ENCODE measurements at places on chromosomes 16 and 17.

DNA sequence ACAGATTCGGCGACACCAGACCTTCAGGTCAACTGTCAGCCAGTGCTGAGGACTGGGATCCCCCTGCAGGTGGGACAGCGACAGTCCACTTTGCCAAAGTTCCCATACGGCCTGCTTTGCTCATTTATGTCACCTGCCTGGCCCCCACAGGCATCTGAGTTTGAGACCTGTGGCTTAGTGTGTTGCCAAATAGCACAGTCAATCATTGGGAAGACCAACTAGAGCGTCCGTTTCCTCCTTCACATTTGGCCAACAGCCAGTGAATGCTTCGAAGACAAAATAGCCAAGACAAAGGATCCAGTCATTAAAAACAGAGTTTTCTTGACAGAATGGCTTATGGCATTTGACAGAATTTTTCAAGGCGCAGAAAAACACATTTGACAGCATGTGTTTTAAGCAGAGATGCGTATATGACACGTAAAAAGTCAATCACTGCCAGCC, 113.8 kb downstream of the ABCC12 start:
- no peak for DNase-seq

- no peak for DNase-seq
Observed at GRCh38 chr17:14813649-14814370, 451.3 kb downstream of the PMP22 start.

- DNase-seq: no peak
Observed at GRCh38 chr17:50715471-50715870, 3.9 kb upstream of the LUC7L3 start.

- DNase-seq: peak; percentile 21
Observed at GRCh38 chr16:78478267-78478861, 378.9 kb downstream of the WWOX start.

DNA sequence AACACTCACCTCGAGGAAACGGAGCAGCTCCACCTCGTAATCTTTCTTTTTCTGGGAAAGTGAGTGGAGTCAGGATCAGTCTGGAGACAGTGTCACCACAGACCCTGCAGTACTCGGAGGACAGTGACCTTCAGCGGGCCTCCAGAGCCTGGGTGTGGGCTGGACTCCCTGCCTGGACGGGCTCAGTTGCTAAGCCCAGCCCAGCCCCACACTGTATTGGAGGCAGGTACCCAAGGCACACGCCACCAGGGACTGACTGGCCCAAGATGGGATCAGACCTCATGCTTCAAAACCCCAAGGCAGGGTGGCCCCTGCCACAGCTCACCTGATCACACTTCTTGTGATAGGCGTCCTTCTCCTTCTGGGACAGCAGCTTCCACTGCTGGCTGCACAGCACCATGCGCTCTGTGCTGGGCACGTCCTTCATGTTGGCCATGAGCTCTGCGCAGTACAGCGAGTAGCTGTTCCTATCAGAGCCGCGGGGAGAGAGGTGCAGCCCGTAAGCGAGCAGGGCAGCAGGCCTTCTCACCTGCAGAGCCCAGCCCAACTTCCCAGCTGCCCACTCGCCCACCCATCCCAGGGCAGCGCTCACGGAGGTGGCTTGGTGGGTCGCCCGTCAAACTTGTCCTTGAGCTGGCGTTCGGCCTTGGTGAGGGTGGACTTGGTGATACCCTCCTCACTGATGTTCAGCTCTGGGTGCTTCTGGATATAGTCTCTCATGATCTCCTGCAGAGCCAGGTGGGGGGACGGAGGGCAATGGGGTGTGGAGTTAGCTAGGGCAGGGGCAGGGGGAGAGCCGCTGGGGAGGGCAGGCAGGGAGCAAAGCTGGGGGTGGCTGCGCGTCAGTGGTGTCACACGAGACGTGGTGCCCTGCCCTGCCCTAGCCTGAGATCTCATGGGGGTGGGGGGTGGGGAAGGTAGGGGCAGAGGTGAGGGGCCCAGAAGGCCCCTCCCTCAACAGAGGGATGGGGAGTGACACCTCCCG, 7.9 kb downstream of the UBTF start:
- DNase-seq: no peak

DNA sequence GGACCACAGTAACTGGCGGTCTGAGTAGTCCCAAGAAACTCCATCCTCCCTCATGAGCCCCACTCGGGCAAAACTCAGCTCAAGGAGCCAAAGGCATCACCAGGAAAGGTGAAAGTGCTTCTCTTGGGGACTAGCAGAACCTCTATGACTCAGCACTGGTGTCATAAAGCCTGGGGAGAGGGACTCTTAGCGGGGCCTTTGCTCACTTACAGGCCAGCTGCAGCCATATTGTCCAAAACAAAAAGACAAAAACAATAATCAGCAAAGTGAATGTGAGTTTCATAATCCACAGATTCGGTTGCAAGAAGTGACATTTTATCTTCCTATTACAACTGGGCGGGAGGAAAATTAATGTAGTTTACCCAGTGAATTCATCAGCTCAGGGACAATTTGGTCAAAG, at the start of gene TEKT5:
Gene TEKT5 (minus strand): TSS at position 101 of the 400 bp plus-strand sequence. CDS start 57 bp downstream, at position 44.
- DNase-seq: no peak

GRCh38 chr17:60514053-60514452, 12.0 kb downstream of the APPBP2 start:
- no peak for DNase-seq

DNA sequence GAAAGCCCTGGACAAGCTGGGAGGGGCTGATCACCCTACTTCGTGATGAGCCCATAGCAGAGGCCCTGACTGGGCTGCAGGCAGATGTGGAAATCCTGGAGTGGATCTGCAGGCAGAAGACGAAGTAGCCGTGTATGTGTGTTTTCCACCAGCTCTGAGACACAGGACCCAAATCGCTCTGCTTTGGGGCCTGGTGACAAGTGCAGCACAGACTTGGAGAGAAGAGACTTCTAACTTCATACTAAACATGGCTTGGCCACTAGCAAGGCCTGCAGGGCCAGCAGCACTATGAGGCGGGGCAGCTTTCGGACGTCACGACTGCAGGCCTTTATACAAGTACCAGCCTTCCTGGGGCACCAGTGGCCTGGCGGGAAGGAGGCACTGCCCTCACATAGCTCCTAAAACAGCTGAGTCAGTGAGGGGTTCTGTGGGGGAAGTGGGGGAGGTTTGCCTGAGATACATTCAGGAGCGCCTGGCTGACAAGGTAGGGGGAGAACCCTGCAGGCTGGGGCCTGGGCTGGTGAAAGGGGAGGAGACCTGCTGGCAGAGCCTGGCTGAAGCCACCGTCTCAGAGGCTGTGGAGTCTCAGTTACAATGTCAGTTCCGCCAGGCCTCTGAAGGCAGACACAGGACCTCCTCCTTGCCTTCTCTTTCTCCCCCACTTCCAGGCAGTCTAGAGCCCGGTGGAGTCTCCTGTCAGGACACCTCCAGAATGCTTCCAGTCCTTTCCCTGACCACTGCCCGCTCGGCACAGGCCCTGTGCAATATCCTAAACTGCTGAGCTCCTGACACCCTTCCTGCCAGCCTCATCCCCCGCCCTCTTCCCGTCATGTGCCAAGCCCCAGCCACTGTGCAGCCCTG, 73.4 kb downstream of the WSB1 start:
- DNase-seq: no peak

DNA sequence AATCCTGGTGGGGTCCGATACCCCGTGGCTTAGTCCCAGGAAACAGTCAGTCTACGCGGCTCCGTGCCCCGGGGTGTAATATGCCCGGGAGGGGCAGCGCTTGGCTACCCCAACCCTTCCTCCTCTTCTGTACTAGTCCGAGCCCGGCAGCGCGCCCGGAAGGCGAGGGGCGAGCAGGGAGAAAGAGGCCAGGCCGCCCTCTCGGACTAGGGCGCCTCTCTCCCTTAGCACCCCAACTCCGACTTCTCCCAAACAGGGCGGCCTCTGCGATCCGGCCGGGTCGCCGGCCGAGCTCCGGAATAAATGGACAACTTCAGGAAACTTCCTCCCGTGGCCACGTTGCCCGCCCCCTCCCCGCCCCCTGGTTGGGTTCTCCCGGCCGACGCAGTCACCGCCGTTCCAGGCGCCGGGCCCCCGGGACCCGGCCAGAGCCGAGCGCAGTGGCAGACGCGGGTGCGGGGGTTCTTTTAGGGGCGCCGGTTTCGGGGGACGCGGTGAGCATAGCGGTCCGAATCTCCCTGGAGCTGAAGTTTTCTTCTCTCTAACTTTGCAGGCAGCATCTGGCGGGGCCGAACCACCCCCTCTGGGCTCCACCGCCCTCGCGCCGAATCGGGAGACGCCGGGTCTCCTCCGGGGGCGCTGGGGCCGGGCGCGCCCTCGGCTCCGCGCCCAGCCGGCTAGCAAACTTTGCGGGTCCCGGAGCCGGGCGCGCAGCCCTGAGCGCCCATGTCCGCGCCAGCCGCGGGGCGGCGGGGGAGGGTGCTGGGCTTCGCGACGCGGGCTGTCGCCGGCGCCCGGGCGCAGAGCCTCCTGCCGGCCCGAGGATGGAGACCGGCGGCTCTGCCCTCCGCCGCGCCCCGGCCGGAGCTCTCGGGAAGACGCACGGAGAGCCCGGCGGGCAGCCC, at the start of gene SDK2:
Gene SDK2 (minus strand): TSS at position 301 of the 905 bp plus-strand sequence. CDS start 357 bp downstream, outside the sequence.
- no peak for DNase-seq

DNA sequence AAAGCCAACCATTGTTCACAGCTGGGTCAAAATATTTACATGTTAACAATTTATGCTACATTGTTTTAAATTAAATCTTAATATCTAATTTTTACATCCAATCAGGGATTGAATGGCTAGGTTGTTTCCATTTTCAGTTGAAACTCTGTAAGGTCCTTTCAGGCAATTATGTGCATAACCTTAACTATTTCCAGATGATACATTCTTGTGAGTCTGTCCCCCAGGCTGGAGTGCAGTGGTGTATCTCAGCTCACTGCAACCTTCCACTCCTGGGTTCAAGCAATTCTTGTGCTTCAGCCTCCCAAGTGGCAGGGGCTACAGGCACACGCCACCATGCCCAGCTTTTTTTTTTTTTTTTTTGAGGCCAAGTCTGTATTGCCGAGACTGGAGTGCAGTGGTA, 10.4 kb downstream of the CDC42EP4 start:
- DNase-seq: no peak

GRCh38 chr17:58303971-58304749, 23.4 kb upstream of the MPO start:
- peak; percentile 69 for DNase-seq

GRCh38 chr16:30768583-30769181, 6.6 kb downstream of the RNF40 start:
- no peak for DNase-seq

GRCh38 chr17:10121971-10122707, 76.3 kb downstream of the GAS7 start:
- DNase-seq: no peak

GRCh38 chr16:10936272-10936984, 5.8 kb downstream of the DEXI start:
- DNase-seq: no peak

DNA sequence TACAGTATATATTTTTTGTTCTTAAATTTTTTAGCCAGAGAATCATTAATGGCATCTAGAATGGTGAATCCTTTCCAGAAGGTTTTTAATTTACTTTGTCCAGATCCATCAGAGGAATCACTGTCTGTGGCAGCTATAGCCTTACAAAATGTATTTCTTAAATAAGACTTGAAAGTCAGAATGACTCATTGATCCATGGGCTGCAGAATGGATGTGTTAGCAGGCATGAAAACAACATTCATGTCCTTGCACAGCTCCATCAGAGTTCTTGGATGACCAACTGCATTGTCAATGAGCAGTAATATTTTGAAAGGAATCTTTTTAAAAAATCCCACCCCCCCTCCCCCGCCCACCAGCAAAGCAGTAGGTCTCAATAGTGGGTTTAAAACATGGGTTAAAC, 51.4 kb downstream of the CACNG1 start:
- DNase-seq: no peak

DNA sequence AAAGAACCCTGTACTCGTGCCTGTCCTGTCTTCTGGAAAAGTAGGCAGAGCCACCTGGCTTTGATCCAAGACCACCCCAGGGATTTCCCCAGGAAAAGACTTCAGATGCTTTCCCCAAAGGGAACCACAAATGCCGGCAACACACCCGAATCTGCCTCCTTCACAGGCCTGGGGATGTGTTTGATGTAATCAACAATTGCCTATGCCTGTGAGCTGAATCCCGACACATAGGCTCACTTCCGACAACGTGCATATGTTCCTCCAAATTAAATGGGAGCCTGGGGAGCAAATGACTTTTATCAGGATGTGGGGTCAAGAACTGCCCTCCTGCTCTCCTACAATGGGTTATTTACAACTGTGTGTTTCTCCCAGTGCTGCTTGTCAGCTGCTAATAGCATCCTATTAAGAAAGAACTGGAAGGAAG, 535.2 kb upstream of the CDH11 start:
- DNase-seq: no peak

DNA sequence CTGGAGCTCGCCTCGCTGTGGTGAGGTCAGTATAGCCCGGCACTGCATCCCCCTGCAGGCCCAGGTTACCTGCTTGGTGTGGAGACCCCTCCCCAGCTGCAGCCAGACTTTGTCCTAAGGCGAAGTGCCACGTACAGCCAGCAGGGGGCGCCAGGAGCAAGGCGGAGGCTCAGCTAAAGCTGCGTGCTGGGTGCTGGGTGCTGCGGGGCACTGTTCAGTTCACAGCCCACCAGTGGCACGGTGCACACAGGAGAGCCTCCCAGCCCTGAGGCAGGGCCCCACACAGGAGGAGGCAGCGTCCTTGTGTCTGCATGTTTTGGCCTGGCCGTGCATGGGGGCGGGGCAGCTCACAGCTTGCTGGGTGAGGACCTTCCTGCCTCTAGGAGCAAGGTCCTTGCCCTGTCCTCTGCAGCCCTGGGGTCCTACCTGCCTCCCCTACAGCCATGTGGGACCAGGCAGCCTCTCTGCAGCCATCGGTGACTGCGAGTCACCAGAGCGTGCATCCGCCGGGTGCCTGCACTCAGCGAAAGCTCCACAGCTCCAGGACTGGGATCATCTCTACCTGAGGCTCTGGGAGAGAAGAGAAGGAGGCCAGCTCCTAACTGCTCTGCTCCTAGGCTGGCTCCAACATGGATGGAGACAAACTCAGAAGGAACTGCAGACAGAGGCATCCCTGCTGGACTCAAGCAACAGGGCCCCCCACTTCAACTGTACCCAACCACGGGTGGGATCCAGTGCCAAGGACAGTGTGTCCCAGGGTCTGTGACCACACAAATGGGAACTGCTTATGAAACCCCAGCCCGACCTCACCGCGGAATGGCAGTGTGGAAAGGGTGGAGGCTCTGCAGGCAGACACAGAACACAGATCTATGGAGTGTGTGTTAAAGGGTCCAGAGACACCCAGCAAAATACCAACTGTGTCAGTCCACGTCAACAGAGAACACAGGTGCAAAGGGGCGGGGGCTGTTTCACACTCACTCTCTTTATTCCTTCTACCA, 19.0 kb downstream of the SLC7A5 start:
- DNase-seq: peak; percentile 82
